ENCODE measurements at places on chromosomes 16 and 17.

GRCh38 chr16:63787014-63787413, 1334.8 kb downstream of the CDH11 start:
- no peak for DNase-seq

GRCh38 chr16:87317750-87318644, 805 bp upstream of the C16orf95 start:
- no peak for DNase-seq

DNA sequence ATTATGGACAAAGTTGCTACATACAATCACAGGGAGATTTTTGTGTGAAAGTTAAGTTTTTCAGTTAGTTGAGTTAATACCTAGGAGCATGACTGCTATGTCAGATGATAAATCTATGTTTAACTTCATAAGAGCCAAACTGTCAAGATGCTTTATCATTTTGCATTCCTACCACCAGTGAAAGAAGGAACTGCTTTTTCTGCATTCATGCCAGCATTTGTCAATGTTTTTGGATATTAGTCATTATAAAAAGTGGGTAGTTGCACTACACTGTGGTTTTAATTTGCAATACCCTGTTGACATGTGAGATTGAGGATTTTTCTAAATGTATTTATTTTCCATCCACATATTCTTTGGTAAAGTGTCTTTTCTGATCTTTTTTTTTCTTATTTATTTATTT, 434.0 kb upstream of the MON1B start:
- no peak for DNase-seq

GRCh38 chr16:30785126-30786106, 1.6 kb downstream of the ZNF629 start:
- DNase-seq: no peak

- DNase-seq: no peak
Observed at GRCh38 chr17:65504141-65504540, 57.3 kb downstream of the AXIN2 start.

DNA sequence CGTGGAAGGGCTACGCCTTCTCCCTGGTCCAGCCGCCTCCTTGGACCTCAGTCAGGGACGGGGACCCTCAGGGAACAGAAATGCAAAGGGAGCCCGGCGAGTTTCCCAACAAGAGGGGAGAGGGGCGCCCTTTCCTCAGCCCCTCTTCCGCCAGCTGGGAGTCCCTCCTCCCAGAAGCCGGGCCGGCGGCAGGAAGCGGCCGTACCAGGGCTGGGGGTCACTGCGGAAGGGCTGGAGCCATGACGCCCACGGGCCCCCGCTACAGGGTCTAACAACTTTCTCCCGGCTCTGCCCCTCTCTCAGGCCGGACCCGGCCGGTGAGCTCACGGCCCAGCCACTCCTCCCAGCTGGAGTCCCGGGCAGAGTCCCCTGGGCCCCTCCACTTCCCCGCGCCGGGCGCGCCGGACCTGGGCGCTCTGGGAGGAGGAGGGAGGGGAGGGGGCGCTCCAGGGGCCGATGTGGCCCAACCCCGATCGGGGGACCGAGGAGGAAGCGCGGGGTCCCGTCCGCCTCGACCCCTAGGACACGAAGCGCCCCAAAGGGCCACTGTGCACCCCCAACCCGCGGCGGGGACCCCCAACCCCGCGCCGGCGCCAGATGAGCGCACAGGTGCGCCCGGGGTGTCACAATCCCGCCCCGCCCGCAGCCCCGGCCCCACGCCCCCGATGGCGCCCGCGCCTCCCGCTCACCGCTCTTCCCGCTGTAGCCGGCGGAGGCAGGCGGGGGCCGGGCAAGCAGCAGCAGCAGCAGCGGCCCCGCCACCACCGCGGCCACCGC, 578 bp downstream of the PGAP6 start:
- DNase-seq: no peak

DNA sequence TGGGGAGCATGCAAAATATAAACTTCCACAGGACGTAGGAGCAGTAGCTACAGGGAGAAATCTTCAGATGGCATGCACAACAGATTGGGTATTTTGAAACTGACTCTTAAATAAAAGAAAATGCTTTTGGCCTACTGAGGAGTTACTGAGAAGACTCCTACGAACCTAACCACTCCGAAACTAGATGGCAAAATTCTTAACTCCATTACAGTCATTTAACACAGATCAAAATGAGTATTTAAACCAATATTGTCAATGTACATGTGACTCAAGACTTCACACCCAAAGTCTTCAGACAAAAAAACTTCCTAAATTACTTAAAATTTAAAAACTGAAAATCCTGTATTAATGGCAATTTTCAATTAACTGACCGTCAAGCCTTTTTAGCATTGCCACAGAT, 8.4 kb upstream of the TERB1 start:
- no peak for DNase-seq

DNA sequence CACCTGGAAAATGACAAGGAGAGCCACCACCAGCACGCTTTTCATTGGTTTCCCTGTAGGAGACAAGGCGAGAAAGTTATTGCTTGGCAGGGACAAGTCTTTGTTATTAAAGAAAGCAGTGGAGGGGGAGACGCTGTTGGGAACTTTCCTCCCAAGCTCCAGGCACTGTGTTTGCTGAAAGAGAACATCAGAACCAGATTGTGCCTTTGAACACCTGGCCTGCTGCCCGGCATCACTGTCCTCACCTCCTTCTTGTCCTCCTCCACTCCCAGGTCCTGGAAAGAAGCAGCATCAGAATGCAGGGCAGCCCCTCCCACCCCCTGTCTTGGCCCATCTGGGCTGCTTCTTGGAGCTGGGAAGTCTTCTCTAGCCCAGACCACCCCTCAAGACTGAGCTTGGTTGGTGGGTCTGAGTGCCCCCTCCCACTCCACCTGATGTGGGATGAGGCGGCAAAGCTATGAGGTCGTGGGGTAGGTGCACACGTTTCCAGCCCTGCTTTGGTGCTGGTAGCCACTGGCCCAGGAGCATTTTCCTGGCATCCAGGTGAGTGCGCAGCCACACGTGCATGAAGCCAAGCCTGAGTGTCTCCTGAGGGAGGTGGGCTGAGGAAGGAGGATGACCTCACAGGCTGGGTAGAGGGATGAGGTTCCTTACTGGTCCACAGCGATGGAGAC, 6.2 kb downstream of the CCR7 start:
- DNase-seq: no peak

GRCh38 chr16:53998024-53998810, 288.4 kb downstream of the IRX3 start:
- no peak for DNase-seq

DNA sequence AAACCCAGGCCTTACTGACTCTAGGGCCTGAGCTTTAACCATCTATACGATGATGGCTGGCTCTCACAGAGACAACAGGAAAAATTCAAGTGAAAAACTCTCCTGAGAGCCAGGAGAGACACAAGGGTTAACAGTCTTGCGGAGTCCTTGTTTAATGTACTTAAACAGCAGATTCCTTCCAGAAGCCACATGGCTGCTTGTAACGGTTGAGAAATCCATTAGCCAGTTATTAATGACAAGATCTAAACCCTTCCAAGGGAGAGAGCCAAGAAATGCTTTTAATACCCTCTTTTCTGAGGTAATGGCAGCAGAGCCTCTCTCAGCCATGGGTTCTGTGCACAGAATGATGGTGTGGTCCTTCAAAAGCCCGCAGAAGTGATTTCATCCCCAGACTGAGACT, 5.2 kb upstream of the ALDOA start:
- no peak for DNase-seq

- DNase-seq: no peak
Observed at GRCh38 chr16:85222155-85222863, 110.0 kb upstream of the CIBAR2 start.

DNA sequence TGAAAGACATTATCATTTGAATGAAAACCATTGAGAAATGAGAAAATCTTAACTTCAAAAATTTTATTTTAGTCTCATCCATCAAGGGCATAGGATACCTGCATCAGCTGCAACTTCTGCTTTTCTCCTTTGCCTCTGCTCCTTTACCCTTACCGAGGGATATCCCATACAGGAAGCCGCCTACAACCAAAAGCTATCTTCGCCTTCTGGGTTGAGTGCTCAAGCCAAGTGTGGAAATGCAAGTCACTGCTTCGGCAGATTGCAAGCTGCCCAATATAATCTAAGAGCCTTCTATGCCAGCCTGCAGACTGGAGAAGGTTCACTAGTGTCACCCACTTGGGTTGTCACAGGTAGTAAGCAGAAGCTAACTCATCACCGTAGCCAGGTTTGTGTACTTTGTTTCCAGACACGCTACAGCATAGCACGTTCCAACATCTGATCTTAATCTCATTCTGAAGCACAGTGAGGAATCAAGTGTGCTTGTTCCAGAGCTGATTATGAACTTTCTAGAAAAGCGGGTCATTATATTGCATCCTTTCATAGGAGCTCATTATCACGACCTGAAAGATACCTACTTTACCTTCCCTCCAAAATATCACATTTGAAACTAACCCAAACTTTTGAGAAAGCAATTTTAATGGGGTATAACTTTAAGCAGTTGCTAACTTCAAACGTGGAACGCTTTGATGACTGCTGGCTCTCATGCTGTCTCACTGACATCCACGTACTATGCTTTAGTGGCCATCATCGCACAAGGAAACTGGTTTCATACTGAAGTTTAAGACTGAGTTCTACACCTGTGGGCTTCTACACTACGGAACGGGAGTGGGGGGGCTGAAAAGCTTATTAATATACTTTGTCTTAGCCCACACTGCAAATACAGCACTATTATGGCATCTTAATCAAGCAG, 8.0 kb upstream of the UNK start:
- no peak for DNase-seq

DNA sequence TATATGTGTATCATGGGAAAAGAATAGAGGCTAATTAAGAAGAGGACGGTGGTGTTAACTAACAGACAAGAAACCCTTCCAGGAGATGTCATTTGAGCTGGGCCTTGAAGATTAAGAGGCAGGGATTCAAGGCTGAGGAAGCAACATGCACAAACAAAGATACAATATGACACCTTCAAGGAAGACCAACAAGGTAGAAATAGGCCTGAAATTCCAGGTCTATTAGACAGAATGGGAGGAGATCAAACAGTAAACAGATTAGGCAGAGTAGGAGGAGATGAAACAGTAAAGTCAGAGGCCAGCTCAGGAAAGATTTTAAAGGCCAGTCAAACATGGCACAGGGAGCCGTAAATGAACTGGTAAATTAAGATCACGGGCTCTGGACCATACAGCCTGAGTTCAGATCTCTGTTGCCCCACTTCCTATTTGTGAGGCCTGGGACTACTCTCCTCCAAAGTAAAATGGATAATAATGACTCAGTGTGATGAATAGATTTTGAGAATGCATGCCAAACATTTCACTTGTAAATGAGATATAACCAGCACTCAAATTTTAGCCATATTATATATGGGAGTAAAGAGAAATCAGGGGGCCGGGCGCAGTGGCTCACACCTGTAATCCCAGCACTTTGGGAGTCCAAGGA, 38.9 kb downstream of the USP31 start:
- no peak for DNase-seq

DNA sequence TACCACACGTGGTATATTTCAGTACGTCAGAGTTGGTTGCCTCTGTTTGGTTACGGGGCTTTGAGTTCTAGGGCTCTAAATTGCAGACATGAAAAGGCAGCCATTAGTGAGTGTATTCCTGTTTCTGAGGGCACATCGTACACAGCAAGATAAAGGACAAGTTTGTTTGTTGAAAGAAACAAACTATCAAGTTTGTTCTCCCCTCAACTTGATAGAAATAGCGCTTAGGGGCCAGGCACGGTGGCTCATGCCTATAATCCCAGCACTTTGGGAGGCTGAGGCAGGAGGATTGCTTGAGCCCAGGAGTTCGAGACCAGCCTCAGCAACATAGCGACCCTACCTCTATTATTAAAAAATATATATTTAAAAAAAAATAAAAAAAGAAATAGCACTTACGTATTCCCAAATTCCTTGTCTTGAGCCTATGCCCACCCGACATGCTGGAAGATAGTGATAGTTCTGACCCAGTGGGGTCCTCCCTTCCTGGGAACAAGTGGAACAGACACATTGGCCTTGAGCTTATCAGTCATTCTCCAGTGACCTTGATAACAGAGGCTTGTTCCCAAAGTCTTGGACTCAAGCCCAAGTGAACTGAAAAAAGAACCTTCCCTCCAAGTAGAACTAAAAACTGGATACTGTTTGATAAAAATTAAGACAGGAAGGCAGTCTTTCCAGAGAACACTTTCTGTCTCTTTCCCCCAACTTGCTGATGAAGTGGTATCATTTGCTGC, 139.9 kb upstream of the CACNG3 start:
- DNase-seq: no peak

DNA sequence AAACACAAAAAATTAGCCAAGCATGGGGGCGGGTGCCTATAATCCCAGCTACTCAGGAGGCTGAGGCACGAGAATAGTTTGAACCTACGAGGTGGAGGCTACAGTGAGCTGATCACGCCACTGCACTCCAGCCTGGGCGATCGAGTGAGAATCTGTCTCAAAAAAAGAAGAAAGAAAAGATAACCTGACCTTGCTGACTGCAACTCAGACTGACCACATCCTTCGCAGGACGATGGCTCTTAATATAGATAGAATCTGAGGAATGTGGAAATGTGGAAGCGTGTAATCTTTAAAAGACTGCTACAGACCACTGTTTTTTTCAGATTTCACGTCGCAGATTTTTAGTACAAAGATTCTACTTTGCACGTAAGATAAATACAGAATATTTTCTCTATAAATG, 37.8 kb downstream of the KLHDC4 start:
- DNase-seq: no peak
